Activated CD8-positive, alpha-beta T cell treated with anti-CD3 and anti-CD28 coated beads for 36 hours (primary cell): ENCODE measurements at places on chromosomes 1 and 21.

- DNase-seq: no peak
Measured at GRCh38 chr1:28147264-28148094, 29.0 kb downstream of the PTAFR start.

DNA sequence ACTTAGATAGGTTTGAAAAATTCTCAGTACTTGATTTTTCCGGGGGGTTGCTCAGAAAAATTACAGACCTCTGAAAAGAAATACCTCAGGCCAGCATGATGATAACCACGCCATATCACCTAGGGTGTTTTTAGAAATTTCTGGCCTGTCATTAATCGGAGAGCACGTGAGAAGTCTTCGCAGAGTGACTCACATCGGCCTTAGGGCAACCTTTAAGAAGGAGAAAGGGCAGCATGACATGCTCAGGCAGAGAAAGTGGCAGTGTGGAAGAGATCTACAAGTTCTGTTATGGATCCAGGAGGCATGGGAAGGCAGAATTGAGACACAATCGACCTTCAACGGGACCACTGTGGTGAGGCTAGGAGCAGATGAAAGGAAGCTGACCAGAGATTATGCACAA, 506.3 kb downstream of the LMO4 start:
- DNase-seq: no peak

- DNase-seq: no peak
Measured at GRCh38 chr1:162292422-162292849, 84.2 kb downstream of the SPATA46 start.

DNA sequence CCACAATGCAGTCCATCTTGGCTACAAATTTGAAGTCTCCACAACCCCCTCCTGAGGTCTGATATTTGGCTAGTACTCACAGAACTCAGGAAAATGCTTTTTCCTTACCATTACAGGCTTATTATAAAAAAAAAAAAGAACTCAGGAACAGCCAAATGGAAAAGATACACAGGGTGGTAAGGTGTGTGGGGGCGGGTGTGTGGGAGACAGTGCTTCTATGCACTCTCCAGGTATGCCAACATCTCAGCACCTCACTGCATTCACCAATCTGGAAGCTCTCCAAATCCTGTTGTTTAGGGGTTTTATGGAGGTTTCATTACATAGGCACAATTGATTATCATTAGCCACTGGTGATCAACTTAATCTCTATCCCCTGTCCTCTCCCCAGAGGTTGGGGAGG, 126.9 kb downstream of the FAF1 start:
- no peak for DNase-seq

- no peak for DNase-seq
Measured at GRCh38 chr1:100769906-100770646, 50.5 kb downstream of the VCAM1 start.

DNA sequence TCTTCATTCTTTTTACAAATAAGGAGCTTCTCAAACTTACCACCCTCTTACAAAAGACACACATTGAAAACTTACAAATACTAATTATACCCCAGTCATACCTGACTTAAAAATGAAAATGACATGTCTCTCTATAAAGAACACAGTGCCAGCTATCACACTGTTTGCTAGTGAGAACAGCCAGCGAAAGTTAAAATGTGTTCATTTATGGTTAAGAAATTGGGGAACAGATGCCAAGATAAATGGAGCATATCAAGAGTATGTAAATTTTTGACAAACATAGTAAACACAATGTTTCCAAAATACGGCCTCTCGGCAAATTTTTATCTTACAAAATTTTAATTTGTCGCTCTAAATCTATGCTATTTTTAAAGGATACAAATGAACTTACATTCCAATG, 1422.9 kb downstream of the KCNT2 start:
- no peak for DNase-seq

DNA sequence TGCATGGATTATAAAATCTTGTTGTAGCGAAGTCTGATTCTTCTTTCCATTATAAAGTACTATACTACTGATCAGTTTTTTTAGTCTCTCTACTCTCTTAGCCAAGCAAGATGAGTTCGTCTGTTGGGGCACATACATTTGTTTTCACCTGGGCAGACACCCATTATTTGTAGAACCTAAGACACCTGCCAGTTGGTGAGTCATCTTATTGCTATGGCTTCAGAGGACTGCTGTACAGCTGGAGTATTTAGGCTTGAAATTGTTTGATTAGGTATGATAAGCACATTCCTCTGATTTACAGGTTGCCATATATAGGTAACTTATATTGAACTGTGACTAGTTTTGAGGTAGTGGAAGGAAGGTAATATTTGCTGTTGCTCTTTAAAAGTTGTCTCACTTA, 17.2 kb downstream of the RBM15 start:
- DNase-seq: no peak

DNA sequence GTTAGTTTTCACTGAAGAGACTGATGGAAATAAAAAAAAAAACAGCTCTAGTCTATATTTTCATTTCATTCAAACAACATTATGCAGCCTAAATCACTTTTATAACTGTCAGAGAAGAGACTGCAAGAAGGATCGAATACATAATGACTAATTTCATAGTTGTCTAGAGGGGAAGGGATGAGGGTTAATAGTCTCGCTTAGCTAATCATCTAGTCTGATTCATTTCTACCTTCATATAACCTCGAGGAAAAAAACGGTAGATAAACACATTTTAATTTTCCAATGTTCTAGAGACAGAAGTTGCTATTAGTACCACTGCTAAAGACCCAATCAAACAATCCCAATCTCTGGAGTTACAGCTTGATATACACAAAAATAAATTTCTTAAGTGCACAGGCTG, 3.5 kb downstream of the FUBP1 start:
- DNase-seq: no peak

GRCh38 chr1:112496290-112496689, 12.5 kb upstream of the WNT2B start:
- no peak for DNase-seq

DNA sequence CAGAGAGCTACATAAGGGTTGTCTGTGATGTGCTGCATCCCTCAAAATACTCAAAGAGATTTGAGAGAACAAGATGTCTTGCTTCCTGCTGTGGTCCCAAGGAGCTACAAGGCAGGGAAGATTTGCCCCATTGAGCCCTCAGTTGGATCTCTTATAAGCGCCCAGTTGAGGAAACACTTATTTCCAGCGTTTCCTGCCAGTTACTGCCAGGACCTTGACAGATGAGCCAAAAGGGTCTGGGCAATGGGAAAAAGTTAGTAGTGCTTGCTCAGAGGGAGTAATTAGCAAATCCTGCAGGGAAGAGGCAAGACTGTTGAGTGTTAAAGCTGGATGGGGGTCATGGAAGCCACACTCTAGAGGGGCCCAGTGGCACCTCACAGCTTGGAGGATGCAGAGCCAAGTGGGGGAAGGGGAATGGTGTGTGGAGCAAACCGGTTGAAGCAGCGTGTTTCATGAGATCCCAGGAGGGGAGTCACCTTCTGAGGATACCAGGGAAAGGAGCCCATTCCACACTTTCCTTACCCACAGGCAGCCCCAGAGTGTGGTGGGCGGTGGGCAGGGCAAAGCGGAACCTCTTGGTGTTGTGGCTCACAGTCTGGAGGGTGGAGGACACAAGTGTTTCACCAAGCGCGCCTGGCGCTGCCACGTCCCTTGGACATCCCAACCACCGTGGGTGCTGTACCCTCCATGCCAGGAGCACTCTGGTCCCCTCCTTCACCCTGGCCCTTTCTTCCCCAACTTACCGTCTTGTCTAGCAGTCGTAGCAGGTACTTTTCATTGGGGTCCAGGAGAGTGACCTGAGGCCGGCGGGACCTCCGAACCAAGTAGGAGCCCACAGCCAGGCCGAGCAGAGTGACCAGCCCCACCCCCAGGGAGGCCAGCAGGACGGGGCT, 805 bp downstream of the CYB5R1 start:
- DNase-seq: peak; percentile 12

- DNase-seq: no peak
Measured at GRCh38 chr1:19368964-19369363, 56.8 kb downstream of the SLC66A1 start.

DNA sequence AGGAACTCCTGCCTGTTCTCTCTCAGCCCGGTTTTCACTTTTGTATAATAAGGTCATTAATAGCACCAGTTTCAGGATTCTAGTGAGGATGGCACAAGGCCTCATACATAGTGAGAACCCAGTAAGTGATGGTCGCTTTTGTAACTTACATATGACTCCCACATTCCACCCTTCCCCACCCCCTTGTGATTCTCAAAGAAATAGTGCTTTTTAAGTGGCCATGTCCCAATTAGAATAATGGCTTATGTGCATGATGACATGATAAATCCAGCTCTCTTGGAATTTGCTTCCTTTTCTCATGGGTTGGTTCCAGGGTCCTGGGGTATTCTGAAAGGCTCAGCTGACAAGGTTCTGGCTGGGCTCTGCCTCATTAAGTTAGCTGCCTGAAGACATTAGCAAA, 189.9 kb downstream of the URB2 start:
- DNase-seq: no peak

DNA sequence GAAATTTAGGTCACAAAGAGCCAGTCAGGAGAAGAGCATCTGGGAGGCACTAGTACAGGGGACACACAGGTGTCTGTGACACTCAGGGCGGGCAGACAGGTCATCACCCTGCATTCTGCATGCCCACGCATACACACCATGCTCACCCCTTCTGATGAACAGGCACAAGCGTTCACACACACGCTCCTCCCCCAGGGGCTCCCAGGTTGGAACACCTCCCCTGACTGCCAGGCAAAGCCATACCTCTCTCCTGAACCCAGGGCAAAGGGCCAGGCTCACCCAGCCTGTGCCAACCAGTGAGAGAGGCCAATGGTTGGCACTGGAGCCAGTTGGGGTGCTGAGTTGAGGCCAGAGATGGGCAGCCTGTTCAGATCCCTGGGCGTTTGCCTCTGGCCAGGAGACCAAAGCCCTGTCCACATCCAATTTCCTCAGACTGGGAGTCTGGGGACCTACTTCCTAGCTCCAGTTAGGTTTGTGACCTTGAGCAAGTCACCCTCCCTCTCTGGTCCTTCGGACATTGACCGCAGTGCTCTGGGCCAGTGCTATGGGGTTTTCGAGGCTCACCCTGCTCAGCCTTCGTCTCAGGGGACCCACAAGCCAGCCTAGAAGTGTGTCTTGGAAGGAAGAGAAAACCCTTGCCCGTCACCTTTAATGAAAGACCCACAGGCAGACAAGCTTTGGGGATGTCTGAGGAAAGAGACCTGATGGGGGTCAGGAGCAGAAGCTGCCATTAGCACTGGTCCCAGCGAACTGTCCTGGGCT, 5.8 kb upstream of the LAD1 start:
- DNase-seq: no peak

DNA sequence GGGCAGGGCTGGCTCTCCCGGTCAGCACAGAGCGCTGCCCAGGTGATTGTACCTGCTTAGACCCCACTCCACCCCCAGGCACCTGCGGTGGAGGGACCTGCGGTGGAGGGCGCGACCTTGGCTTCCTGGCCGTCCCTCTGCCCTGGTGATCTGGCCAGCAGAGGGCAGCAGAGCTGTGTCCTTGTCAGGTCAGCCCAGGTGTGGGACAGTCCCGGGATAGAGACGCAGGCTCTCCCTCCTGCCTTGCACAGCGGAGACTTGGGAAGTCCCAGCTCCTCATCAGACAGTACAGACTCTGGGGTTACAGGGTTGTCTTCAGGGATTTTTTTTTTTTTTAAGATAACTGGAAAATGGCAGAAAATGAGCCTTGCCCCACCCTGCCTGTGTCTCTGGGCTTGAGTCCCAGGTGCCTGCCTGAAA, 10.0 kb downstream of the SLX9 start:
- DNase-seq: peak; percentile 89

DNA sequence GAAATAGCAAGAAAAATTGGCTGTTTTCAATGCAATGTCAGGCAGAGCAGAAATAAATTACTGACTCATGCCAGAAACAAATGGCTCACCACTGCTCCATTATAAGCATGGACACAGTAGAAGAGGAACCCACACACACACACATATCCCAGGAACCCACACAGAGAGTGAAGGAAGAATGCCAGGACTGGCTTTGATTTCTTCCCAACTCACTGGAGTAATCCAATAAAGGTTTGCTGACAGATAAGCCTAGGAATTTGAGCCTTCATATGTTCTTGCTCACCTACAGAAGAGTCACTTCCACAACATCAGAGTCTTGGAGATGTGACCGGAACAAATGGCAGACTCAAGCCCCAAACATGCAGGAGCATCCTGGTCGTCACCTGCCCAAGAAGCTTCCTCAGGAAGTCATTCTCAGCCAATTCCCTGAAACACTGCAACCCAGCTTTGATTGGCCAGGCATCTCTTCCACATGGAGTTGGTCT, 2.2 kb downstream of the SH3BP5L start:
- DNase-seq: no peak

DNA sequence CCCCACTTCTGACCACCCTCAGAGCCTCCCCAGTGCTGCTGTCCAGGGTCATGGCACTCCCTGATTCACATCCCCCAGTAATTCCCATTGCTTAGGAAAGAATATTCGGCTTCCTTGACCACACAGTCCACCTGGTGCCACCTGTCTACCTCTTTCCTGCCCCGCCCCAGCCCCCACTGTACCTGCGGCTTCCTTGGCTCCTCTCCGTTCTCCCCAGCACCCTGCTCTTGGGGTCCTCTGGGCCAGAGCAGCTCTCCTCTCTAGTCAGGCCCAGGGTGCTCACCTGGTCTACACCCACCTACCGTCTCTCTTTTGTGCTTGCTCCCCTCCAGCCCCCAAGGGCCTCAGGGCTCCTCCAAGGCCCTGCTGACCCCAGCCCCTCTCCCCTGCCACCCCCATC, 142.6 kb downstream of the PEX14 start:
- DNase-seq: no peak

GRCh38 chr1:244180256-244180655, 129.2 kb downstream of the ZBTB18 start:
- no peak for DNase-seq

DNA sequence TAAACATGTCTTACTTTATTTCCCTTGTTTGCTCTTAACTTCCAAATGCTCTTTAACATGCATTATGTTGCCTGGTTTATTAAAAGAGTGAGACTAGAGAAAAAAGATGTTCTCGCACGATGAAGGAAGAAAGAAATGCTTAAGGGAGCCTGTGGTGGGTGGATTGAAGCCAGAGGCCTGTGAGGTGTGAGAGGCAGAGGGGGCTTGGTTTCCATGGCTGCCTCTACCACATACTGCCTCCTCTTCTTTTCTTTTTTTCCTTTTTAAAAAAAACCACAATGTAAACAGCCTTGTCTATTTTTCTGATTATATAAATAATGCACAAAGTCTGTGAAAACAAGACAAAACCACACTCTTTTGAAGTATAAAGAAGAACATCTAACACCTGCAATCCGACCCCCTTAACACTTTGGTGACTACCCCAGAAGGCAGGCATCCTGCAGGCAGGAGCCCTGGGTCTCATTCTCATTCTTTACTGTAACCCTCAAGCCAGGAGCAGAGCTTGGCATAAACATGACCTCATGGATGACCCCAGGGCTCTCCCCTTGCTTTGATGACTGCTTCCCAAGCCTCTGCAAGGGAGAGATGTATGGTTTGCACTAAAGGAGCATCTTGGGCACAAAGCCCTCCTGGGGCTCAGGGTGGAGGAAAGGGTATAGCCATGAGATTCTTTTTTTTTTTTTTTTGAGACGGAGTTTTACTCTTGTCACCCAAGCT, 10.1 kb upstream of the PARP1 start:
- DNase-seq: no peak

GRCh38 chr1:98049370-98050135, 128.7 kb upstream of the DPYD start:
- DNase-seq: peak; percentile 17

- no peak for DNase-seq
Measured at GRCh38 chr1:5662744-5663126, 329.5 kb downstream of the NPHP4 start.

- no peak for DNase-seq
Measured at GRCh38 chr1:162329826-162330225, 46.8 kb downstream of the SPATA46 start.

- no peak for DNase-seq
Measured at GRCh38 chr1:119353836-119354235, 14.7 kb upstream of the HAO2 start.
